ENCODE measurements at places on chromosomes 7 and 10.

GRCh38 chr10:133318494-133319127, 9.9 kb downstream of the ZNF511 start:
- peak; percentile 72 for DNase-seq

GRCh38 chr10:62475551-62475950, 101.4 kb downstream of the ZNF365 start:
- no peak for DNase-seq

DNA sequence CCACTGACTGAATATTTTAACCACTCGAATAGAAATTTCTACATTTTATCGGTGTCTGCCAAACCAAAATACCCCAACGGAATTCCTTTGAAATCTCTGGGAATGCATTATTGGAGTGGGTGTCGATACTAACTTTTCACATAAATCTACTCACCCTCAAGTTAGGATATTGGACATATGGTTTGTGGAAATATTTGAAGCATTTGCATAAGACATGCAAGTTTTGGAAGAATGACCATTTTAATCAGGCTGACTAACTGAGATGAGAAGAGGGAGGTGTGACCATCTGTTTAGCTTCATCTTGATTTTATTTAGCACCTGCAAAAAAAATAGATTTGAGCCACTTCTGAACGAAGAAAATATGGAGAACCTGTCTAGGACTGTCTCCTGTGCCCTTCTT, 61.2 kb downstream of the KLF6 start:
- DNase-seq = no peak

- peak; percentile 72 for DNase-seq
These were observed 111.5 kb downstream of the CCNY start for GRCh38 chr10:35447693-35448407.

DNA sequence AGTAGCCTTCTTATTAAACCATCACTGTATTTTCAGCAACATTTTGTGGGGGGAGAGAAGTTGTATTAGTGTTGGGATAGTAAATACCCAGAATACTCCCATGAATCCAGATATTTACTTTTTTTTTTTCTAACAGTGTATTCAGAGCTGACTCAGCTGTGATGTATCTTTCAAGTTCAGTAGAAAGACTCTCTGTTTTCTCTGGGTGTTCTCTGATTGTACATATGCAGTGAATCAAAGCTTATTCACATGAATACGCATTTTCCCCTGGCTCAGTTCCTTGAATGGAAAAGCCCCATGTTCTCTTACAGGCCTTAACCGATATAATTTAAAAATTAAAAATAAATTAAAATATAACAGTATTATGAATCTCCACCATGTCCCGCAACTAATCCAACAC, 1.3 kb downstream of the TFPI2 start:
- DNase-seq = peak; percentile 60

DNA sequence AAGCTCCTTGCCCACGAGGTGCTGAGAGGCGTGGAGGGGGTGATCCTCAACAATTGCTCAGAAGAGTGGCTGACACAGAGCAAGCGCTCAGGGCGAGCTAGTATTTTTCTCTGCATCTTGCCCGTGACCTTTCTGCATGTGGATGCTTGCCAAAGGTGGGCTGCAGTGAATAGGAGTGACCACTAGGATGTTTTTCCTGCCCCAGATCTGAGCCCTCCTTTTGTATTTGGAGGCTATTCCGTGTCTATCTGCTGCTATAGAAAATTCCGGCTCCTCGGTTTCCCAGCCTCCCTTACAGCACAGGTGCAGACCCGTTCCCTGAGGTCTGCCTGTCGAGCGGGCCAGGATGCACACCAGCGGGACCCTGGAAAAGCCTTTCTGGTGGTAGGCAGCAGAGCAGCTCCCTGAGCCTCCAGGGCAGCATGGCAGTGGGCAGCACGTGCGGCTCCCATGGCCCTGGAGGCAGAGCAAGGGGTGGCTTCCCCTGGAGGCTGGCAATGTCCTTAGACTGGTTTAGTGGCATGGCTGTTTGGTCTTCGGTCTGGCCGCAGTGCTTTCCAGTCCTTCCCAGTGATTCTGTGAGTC, 145.1 kb upstream of the PCBD1 start:
- DNase-seq = no peak

GRCh38 chr10:1119501-1119900, 63.3 kb downstream of the WDR37 start:
- DNase-seq = no peak

- no peak for DNase-seq
These were observed 18.6 kb upstream of the TMEM225B start for GRCh38 chr7:99579281-99579955.

- no peak for DNase-seq
These were observed 268.9 kb upstream of the PFKP start for GRCh38 chr10:2798336-2799022.

DNA sequence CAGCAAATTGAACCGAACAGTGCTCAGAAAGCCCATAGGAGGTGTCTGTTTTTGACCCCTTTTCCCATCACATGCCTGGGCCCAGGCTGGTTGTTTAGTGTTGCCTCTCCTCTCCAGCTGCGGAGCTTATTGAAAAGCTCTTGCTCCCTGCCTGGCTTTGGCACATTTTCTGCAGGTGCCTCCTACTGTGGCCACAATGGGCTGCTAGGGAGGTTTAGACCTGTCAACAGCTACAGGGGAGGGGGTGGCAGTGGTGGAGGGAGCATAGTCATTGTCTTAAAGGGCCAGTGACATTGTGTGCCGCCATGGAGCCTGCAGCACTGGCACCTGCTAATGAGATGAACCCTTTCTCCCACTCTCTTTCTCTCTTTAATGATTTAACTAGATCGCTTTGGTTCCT, 13.2 kb upstream of the ENO4 start:
- DNase-seq = no peak

DNA sequence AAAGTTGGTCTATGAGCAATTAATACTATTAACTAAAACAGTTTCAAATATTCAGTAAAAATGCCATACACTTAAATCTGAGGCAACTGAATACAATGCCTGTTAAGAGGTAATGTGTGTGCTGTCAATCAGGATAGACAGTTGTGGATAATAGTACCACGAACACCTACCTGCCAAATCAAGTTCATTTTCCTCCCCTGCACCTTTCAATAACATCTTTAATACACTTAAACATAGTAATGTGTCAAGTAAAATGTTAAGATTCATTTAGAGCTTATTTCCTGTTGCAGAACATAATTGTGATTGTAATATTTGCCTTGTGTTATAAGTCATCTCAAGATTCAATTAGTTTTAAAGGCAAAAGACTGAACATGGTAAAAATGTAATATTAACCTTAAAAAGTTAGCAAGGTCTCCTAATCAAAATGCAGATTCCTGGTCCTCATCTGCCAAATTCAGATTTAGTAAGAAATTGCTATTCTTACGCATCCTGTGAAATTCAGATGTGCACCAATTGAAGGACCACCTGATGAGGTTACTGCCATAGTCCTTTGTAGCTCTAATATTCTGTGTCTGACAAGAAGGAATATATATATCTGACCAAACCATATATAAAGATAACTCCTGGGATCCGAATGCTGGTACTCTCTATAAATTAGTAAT, 37.1 kb downstream of the COL1A2 start:
- no peak for DNase-seq

DNA sequence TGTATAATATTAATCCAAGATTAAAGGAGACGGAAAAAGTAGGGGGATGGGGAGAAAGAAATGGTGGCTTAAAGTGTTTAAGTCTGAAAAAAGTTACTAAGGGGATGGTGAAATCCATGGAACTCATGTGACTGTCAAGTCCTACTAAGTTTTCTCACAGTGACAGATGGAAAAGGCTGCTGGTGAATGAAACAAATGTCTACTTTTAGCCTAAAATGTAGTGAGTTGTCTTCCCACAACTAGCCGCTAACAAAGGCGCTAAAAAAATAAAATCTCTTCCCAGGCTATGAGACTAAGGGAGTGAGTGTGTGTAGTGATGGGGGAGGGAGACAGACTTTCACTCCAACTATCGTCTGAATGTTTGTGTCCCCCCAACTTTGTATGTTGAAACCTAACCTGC, 12.6 kb downstream of the VIM start:
- no peak for DNase-seq

GRCh38 chr7:99272476-99273045, at the start of gene MYH16:
MYH16 (plus strand) TSS chr7:99272839.
- peak; percentile 81 for DNase-seq

- DNase-seq = no peak
These were observed 70.7 kb upstream of the ANTXRL start for GRCh38 chr10:46216003-46216634.

DNA sequence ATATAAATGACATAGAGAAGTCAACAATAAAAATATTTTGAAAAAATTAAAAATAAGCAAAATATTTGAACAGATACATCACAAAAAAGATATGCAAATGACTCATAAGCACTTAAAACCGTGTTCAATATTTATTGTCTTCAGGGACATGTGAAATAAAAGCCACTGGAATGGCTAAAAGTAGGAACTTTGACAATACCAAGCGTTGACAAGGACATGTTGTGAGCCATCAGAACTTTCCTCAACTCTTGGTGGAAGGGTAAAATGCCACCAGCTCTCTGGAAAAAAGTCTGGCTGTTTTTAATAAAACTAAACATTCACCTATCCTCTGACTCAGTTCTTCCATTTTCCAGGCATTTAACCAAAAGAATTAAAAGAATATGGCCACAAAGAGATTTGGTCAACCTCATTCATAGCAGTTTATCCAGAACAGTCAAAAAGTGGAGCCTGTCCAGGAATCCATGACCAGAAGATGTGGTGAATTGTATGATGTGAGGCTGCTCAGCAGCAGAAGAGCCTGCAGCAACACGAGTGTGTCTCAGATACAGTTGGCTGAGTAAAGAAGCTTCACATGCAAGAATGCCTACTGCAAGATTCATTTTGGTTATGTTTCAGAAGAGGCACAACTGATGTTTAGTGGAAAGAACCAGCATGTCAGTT, 7.1 kb upstream of the KLF6 start:
- peak; percentile 59 for DNase-seq

- DNase-seq = no peak
These were observed 241.9 kb downstream of the PLXDC2 start for GRCh38 chr10:20058135-20058534.

- DNase-seq = no peak
These were observed 63.7 kb upstream of the AOAH start for GRCh38 chr7:36787933-36788378.

DNA sequence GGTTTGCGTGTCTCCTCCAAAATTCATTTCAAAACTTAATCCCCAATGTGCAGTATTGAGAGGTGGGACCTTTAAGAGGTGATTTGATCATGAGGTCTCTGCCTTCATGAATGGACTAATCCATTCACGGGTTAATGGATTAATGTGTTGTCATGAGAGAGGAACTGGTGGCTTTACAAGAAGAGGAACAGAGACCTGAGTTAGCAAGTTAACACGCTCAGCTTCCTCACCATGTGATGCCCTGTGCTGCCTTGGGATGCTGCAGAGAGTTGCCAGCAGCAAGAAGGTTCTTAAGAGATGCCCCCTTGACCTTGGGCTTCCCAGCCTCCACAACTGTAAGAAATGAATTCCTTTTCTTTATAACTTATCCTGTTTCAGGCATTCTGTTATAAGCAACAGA, 3.7 kb upstream of the TCTN3 start:
- DNase-seq = no peak

- DNase-seq = no peak
These were observed 477.8 kb upstream of the MKI67 start for GRCh38 chr10:128604025-128604424.

GRCh38 chr7:91276909-91277308, 12.7 kb downstream of the FZD1 start:
- no peak for DNase-seq

DNA sequence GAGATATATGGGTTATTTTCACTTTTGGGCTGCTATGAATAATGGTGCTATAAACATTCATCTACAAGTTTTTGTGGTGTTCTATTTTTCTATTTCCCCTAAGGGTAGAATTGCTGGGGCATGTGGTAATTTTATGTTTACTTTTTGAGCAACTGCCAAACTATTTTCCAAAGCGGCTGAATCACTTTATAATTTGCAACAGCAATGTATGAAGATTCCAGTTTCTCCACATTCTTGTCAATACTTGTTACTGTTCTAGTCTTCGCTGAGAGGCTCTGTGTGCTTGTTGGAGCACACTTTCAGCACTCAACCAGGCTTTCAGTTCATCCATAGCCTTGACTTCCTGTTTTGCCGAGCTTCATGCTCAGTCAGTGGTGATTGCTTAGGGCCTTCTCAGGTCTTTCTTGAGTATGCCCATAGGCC, 39.0 kb downstream of the ADK start:
- DNase-seq = peak; percentile 90

- DNase-seq = no peak
These were observed 76.0 kb upstream of the SEMA3D start for GRCh38 chr7:85262891-85263290.

DNA sequence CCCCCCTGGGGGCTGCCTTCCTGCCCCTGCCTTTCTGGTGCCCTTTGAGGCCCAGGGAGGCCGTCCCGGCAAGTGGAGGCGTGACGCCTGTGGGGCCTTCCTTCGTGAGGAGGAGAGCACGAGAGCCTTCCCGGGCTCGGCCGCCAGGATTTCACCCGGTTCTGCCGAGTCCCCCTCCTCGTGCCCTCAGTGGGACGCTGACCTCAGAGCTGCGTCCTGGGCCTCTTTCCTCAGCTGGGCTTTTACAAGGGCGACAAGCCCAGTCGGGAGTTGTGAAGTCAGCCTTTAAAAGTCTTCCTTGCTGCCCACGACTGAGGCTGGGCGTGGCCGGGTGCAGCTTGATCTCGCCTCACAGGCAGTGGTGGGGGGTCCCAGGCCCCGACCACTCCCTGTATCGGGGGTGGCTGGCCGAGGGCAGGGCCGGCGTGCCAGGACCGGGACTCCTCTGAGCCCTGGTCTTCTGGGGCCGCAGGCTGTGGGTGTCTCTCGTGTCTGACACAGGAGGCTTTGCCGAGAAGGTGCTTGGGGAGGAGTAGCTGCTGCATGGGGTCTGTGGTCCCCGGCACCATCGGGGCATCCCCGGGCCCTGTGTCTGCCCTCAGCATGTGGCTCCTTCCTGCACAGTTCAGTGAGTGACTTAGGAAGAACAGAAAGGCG, 41.8 kb downstream of the FAM20C start:
- no peak for DNase-seq

- DNase-seq = no peak
These were observed 786.7 kb upstream of the GHITM start for GRCh38 chr10:83352588-83352987.

DNA sequence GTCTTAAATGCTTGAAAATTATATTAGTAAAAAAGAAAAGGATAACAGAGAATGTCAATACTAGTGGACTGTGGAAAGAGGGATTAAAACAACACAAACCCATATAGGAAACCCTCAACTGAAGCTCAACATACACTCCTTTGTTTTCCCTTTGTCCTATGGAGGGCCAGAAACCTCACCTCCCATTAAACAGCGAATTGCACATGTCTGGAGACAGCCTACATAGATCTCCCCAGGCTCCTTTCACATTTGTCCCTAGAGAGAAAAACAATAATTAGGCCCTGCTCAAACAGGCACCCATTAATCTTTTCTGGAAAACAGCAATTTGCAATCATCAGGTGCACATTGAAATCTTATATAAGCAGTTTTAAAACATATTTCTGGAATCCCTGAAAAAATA, 87.6 kb upstream of the SEMA3D start:
- no peak for DNase-seq
